Islet precursor cell (in vitro differentiated cells): ENCODE measurements at places on chromosomes 6 and 20.

DNA sequence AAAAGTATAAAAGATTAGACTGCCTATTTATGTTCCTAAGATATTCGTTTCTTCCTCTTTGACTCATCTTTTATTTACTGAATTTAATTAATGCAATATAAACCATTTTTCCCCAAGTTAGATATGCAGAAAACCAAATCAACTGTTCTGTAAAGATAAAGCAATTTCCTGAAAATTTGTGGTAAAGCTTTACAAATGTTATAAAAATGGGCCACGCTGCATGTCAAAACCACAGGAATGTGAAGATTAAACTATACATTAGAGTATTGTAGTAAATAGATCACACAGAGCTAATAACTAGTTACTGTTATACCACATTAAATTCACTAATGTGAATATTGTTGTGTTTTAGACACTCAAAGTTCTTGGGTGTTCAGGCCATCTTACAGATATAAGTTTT lies 83.4 kb downstream of the OPN5 start:
- no peak for DNase-seq

DNA sequence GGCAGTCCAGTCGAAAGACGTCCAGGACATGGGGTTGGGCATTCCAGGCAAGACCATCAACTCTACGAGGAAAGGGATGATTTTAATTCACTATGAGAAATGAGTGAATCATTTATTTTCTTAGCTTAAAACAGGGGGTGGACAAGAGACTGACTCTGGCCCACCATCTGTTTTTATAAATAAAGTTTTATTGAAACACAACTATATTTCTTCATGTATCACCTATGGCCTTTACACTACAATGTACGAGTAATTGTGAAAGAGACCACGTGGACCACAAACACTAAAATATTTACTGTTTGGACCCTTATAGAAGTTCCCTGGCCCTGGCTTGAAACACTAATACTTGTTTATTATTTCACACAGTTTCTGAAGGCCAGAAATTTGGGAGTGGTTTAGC lies 15.6 kb upstream of the RSPO4 start:
- no peak for DNase-seq

DNA sequence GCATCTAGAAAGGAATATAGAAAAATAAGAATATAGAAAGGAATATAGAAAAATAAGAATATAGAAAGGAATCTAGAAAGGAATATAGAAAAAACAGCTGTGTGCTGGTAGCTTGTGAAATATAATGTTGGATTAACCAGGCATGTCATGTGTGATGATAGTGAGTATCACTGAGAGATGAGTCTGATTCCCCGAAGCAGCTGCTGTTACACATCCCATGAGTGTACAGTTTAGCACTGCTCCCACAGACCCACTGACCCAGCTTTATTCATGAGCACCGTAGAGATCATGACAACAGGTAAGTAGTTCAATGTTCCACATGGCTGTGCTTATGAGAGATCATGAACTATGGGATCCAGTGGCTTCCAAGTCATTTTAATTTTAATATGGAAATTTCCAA lies 64.8 kb downstream of the SLC22A3 start:
- no peak for DNase-seq

- DNase-seq: no peak
These were observed 20.3 kb downstream of the SSR1 start for GRCh38 chr6:7292596-7293255.

- DNase-seq: no peak
These were observed 104.2 kb upstream of the STXBP5 start for GRCh38 chr6:147099974-147100373.

GRCh38 chr6:107690643-107691061 lies 133.5 kb downstream of the SCML4 start:
- DNase-seq: no peak

DNA sequence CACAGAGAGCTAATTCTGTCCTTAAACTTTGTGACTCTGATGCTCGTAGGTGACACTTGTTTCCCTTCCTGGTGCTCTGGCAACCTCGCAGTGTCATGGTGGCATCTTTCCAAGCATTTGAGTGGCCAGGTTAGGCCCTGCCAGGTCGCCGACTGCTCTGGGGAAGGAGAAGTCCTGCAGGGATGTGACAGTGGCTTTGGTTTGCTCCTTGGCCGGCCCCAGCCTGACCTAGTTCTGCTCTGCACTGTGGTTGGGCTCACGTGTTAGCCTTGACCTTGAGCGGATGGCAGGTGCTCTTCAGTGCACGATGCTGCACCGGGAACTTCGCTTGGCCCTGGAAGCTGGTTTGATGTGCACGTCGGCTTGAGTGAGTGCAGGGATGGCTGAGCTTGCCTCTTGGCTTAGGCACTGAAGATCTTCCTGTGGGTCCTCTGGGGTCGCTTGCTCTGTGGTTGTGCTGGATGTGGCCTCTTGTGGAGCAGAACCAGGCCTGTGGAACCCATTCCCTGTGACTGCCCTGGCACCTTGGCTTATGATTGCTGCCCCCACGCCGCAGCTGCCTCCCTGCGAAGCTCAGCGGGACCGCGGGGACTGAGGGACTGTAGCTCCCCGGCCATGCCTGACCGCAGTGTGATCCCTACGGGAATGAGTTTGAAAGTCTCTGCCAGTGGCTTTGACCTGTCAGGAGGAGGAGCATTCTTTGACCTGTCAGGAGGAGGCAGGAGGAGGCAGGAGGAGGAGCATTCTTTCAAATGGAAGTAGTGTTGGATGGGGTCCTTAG lies 8.7 kb downstream of the OSBPL2 start:
- no peak for DNase-seq

- DNase-seq: peak; percentile 47
These were observed 8.7 kb downstream of the GFRA4 start for GRCh38 chr20:3654326-3655130.

DNA sequence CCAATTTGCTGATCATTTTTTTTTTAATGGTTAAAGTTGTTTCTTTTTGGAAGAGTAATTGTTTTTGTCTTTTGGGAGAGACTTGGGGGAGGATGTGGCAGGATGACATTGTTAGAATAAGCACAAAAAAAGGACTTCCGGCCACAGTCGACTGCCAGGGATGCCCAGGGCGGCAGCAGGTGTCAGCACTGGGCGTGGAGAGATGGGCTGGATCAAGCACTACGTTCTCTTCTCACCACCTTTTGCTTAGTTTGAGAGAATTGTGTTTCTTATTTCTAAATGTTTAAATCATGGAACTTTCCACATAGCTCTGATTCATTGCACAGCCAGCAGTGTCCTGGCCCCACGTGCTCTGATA lies 104.6 kb upstream of the FRMD1 start:
- peak; percentile 30 for DNase-seq

- no peak for DNase-seq
These were observed 14.1 kb downstream of the HUS1B start for GRCh38 chr6:642805-643204.

GRCh38 chr6:28443112-28443773 lies at the start of gene ZSCAN23:
ZSCAN23 (minus strand) TSS chr6:28443491; CDS start chr6:28436266, 7,225 bp downstream.
- peak; percentile 93 for DNase-seq

DNA sequence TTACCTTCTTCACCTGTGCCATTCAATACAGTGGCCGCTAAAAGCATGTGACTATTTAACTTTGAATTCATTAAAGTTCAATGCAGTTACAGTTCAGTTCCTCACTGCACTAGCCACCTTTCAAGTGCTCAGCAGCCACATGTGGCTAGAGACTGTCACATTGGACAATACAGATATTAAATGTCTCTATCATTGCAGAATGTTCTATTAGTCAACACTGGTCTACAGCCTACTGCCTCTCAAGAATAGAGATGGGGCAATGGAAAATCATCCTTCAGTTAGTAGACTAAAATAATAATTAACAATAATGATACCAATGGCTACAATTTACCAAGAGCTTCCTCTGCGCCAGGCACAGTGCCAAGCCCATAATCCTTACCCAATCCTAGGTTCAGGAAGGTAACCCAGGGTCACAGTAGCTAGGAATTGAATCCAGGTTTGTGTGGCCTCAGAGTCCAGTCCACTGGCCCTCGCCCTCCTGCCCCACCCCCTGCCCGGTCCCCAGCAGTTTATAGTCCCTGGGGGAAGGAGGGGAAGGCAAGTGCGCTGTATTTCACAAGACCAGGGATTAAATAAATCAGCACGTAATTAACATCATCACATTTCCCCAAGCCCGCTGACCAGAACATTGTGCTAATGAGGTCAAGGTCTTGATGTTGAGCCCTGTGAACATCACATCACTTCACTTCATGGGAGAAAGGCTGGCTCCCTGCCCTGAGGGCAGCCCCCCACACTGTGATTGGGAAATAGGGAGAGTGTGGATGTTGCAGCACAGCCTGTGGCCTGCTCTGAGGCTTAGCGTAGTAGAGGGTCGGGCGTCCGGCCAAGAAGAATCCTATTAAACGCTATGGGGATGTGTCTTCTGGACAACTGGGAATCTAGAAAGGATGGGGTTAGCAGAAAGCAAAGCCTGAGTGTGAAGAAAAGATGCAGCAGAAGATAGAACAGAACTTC lies 147.2 kb downstream of the VEGFA start:
- no peak for DNase-seq

DNA sequence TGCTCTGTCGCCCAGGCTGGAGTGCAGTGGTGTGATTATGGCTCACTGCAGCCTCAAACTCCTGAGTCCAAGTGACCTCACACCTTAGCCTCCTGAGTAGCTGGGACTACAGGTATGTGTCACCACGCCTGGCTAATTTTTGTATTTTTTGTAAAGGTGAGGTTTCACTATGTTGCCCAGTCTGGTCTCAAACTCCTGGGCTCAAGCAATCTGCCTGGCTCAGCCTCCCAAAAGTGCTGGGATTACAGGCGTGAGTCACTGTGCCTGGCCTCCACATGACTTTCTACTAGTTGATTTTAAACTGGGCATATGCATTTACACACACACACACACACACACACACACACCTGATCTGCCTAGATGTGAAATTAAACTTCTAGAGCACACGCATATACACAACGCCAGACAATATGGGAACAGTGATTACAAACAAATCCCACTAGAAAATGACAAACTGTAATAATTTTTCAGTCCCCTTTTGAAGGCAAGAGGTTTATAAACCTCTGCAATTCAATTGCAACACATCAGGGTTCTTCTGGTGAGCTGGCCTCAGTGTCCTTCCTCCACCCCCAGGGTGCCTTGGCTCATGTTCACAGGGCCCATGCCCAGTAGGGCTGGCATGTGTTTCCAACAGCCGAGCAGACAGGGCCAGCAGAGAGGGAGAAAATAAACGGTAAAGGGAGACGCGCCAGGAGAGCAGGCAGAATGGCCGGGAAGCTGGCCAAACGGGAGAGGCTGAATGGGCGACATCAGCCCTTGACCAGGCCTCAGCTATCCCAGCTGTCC lies 31.2 kb downstream of the PARD6B start:
- peak; percentile 74 for DNase-seq

DNA sequence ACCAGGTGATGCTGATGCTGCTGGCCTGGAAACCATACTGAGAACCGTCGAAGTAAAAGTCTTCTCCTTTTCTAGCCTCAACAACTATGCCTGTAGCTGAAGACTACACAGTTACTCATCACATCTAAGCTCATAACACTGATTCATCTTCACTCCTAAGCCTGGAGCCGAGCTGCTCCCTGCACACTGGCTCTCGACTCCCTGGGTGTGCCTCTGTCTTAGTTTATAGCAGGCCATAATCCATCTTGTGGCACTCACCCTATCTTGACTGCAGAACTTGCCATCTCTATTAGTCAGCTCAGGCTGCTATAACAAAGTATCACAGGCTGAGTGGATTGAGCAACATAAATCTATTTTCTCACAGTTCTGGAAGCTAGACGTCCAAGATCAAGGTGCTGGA lies 191.0 kb downstream of the UNC5CL start:
- peak; percentile 61 for DNase-seq

DNA sequence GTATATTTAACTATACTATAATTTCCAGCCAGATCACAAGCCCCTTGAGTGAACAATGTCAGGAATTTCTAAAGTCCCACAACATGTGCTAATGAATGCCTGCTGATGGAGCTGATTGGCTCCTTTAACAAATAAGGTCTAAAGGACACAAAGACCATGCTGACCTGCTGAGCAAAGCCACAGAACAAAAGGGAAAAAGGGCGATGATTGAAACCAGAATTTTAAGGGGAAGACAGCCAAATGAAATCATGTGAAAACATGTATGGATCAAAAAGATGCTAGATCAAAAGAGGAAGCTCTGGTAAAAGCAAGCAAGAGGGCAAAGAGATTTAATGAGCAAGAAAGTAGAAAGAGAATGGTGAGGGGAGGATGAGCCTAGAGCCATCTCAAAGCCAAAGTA lies 105.6 kb downstream of the DCDC2 start:
- DNase-seq: no peak

- DNase-seq: no peak
These were observed 180.6 kb upstream of the ZFP64 start for GRCh38 chr20:52372169-52372568.

- DNase-seq: no peak
These were observed 165.6 kb upstream of the OGFRL1 start for GRCh38 chr6:71123051-71123450.

- DNase-seq: no peak
These were observed 36.5 kb upstream of the CST7 start for GRCh38 chr20:24912397-24913075.

- DNase-seq: peak; percentile 81
These were observed 87.7 kb downstream of the TMEM242 start for GRCh38 chr6:157235600-157236039.

DNA sequence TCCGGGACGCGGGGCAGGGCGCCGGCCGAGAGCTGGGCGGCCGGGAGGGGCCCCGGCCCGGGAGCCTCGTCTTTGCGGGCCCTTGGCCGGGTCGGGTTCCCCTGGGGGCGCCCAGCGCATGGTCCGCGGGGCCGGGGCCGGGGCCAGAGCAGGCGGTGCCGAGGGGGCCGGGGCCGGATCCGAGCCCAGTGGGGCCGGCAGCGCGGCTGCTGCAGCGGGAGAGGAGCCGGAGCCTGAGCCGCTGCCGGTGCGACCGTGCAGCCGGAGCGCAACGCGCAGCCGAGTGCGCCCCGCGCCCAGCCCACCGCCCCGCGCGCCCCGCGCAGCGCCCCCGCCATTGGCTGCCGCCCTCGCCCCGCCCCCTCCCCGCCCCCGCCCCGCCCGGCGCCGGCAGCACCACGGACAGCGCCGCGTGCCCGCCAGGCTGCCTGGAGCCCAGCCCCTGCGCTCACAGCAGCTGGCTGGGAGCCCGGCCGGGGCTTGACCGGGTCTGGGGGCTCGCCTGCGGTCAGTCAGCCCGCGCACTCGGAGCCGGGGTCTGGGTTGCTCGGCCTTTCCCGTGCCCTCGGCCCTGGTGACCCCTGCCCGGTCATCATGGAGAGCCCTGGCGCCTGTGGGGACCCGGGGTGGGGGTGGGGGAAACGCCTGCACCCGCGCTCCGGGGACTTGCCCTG lies at the start of gene HRH3:
HRH3 (minus strand) TSS at position 287 of the 674 bp plus-strand sequence. CDS start 308 bp downstream, outside the sequence.
- DNase-seq: peak; percentile 85

GRCh38 chr6:116990679-116991078 lies 113.6 kb downstream of the RFX6 start:
- no peak for DNase-seq

DNA sequence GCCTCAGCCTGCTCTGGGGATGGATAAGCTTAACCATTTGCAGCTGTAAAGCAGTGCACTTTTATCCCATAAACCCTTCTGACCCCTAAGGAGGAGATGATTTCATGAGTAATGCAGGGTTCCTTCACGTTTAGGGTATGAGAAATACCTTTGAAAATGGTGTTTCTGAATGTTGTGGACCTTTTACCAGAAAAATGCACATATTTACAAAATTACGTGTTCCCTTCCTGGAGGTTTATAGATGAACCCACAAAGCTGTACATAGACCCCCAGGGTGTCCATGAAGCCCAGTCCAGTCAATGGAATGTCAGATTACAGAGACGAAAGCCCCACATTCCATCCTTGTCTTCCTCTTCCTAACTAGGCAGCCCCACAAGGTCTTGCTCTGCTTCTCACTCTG lies 78.6 kb upstream of the INSM1 start:
- DNase-seq: no peak

- no peak for DNase-seq
These were observed 30.4 kb downstream of the PREX1 start for GRCh38 chr20:48797275-48797825.
